PC-3 (cell line): ENCODE measurements at places on chromosomes 6 and 20. TPM values are rescaled to one million over a fixed set of nuclear protein-coding genes. Genes with fewer than 3 reads are reported as not detected.

The SIGLEC1 gene
- total RNA-seq: not detected in 2 replicates

The TMEM151B gene
- not detected in 2 replicates for total RNA-seq

The ZNF334 gene
- total RNA-seq: 0.52 and 0.58 TPM in 2 replicates

The ASIP gene
- total RNA-seq: not detected in 2 replicates

The TBXT gene
- not detected in 2 replicates for total RNA-seq

The PAK5 gene
- total RNA-seq: not detected in 2 replicates

The VGLL2 gene
- not detected in 2 replicates for total RNA-seq

The MMP24 gene
- total RNA-seq: 0.52 and 0.91 TPM in 2 replicates

The KIF16B gene
- 11.1 and 12.7 TPM in 2 replicates for total RNA-seq

The CCM2L gene
- total RNA-seq: not detected in 2 replicates

The CDH22 gene
- total RNA-seq: not detected in 2 replicates

DNA sequence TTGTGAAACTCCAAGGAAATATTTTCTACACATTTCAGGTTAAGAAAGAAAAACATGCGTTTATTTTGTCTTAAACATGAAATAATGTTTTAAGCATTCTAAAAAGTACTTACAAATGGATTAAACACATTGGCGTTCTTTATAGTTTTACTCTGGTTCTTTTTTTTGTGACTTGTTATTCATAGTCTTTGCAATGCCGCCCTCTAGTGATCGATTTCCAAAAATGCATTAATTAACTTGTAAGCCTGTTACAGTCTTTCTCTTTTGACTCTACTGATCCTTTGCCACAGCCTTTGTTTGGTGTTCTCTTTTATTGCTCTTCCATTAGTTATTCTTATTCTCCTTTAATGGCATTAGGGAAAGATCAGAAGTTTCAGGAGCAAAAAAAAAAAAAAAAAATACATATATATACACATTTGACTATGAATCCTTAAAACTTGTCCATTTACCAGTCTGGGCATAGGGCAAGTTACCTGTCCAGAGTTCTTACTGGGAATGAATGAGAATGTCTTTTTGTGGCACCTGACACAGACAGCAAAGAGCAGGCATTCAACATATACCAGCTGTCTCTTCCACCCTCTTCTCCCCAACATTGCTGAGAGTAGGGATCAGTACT, 59.9 kb downstream of the MACROD2 start:
- DNase-seq: peak; percentile 83

DNA sequence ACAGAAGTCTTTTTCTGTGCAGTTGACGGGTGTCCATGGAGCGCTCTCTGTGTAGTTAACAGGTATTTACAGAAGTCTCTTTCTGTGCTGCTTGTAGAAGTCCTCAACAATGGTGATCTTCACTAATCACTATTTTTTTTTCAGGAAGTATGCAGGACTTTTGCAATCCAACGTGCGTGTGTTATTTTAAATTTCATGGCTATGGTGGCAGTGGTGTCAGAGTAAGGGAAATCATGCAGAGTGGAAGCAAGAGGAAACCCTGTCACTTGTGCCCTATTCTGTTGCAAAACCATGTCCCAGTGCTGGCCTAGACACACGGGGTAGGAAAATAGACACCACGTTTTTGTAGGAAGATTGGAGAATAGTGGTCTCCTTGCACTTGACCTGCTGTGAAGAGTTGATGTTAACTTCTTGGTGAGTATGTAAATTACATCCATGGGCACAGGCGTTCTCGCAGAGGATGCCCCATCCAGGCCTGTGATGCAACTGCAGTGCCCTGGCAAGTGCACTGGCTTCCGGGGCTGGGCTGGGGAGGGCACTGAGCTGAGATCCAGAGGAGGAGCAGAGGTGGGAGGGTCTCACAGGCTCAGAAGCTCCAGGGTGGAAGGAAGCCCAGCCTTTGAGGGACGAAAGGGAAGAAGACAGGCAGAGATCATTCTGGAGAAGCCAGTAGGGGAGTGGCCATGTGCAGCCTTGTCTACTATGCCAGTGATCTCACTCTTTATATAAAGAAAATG, 146.5 kb downstream of the SYCP2 start:
- DNase-seq: no peak

- peak; percentile 22 for DNase-seq
These were observed 31.3 kb downstream of the MARCKS start for GRCh38 chr6:113888493-113888892.

GRCh38 chr6:118902726-118903125, 8.8 kb downstream of the ASF1A start:
- DNase-seq: no peak

DNA sequence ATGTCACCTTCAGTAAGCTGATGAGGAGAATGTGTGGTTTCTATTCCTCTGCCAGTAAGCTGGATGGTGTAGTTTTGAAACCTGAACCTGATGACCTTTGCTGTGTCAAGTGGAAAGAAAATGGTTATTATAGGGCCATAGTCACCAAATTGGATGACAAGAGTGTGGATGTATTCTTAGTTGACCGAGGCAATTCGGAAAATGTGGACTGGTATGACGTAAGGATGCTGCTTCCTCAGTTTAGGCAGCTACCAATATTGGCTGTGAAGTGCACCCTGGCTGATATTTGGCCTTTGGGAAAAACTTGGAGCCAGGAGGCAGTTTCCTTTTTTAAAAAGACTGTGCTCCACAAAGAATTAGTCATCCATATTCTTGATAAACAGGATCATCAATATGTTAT, 2.0 kb downstream of the TDRD6 start:
- no peak for DNase-seq

GRCh38 chr6:155630085-155630484, 174.4 kb upstream of the NOX3 start:
- DNase-seq: peak; percentile 59

DNA sequence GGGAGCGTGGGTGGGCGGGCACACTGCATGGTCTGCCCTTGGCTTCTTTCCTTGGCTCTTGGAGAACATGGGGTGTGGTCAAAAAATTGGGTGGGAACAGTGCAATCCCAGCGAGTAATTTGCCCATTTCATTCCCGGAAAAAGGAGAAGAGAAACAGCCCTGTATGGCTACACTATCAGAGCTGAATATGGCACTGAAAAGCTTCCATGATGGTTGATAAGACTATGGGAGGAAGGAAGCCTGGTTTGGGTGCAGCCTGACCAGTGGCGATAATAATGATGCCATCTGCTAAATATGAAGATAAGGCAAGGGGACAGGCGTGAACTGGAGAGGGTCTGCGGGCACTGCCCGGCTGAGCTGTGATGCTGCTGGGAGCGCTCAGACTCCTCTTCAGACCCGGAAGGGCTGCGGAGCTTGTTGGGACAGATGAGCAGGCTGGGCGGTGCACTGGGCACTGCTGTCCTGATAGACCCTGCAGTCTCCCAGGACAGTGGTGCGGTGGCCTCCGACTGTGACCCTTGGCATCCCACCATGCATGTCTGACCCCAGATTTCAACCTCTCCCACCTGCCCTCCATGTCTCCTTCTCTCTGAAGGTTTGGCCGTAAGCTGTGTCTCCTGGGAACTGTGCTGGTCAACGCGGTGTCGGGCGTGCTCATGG, 10.2 kb downstream of the SLC22A1 start:
- DNase-seq: no peak

- DNase-seq: peak; percentile 55
These were observed 72.9 kb downstream of the SGK1 start for GRCh38 chr6:134245041-134245440.

DNA sequence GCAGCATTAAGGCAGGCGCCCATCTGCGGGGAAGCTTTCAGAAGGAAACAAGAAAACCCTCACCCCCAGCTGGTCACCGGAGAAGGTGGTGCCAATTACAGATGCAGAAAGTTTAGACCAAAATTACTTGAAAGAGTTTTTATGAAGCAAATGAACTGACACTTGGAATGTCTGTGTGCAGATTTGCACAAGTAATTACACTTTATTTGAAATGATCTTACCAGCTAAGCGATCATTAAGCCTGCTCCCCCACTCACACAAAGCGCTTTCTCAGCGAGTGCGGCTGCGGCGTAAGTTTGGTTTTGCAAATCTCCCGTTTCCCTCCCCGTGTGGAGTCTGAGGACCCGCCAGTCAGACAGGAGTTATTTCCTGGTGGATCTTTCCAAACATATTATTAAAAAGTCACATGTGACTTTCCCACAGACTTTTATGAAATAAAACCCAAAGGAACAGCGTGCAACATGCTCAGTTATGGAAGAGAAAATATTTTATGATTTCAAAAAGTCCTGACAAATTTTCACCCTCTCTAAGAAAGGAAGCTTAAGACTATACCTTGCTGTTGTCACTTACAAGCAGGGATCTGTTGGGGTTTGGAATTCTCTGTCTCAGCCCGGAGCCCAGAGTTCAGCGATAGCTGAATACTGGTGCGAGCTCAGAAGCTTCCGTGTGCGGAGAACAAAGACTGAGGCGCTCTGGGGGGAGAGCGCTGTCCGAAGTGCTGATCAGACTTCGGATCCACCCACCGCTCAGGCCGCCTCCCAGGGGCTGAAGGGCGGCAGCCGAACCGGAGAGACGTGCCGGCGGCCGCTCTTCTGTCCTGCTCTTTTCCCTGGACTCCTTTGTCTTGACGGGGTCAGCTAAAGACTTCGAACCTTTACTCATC, 2.7 kb upstream of the MYT1 start:
- peak; percentile 29 for DNase-seq

GRCh38 chr20:35434085-35435005, 3.7 kb downstream of the GDF5 start:
- DNase-seq: no peak

GRCh38 chr20:46752728-46753127, 43.3 kb downstream of the SLC2A10 start:
- peak; percentile 82 for DNase-seq

DNA sequence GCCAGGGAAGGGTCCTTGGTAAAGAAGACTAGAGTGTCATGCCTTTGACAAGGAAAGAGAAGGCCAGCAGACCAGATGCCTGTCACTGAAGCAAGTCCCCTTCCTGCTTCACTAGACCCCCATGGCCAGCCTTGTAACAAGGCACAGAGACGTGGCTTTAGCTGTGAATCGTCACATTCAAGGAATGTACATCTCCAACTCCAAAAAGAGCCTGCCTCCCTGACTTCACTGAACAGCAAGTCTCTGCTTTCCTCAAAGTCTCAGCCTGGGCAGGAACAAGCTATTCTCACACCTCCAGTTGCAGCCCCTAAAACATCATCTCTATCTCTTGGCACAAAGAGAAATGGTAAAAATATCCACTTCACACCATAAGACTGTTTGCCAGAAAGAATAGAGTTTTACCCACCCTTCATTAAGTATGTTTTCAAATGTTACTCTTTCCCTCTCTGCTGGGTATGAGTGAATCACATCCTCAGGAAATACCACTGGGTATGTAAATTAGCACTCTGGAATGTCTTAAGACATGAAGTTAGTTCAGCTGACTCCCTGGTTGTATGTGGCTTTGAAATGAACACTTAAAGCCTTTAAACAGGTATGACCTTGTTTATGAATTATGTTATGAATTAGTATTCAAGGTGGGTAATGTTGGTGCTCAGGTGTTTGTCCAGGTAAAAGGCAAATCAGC, 46.4 kb upstream of the NT5E start:
- DNase-seq: peak; percentile 77

DNA sequence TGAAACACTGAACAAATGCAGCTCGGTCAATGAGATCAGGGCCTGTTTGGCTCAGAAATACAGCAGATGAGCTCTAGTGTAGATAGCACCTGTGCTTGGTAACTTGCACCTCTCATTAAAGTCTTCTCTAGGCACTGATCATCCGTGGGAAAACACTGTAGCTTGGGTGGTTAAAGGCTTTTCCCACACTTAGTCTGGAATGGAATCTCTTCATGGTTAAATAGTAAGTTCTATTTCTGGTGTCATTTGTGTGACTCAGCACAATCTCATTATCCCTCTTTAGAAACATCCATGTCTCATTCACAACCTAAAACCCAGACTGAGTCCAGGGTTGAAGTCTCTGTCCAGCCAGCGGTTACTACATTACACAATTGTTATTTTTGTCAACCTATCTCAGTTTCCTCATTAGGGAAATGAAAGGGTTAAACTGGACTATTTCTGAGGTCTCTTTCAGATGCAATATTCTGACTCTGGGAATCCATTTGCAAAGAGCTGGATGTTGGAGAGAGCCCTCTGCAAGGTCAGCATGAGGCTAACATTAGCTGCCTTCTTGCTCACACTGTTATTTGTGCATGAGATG, 125.0 kb downstream of the ZDHHC14 start:
- no peak for DNase-seq

DNA sequence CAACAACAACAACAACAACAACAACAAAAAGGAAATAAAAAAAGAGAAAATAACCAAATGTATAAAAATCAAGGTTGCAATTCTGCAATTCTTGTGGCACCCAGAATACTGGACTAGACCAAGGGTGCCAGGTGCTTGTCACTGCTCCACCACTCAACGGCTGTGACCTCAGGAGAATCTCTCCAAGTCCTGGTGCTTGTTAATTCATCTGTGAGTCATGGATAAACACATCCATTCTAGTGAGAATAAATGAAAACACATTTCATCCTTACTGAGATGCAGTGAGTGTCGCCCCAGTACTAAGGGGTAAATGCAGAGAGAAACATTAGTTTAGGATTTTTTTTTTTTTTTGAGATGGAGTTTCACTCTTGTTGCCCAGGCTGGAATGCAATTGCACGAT, 32.0 kb downstream of the HLA-C start:
- peak; percentile 22 for DNase-seq

GRCh38 chr6:142008781-142009180, 123.9 kb upstream of the GJE1 start:
- DNase-seq: no peak

DNA sequence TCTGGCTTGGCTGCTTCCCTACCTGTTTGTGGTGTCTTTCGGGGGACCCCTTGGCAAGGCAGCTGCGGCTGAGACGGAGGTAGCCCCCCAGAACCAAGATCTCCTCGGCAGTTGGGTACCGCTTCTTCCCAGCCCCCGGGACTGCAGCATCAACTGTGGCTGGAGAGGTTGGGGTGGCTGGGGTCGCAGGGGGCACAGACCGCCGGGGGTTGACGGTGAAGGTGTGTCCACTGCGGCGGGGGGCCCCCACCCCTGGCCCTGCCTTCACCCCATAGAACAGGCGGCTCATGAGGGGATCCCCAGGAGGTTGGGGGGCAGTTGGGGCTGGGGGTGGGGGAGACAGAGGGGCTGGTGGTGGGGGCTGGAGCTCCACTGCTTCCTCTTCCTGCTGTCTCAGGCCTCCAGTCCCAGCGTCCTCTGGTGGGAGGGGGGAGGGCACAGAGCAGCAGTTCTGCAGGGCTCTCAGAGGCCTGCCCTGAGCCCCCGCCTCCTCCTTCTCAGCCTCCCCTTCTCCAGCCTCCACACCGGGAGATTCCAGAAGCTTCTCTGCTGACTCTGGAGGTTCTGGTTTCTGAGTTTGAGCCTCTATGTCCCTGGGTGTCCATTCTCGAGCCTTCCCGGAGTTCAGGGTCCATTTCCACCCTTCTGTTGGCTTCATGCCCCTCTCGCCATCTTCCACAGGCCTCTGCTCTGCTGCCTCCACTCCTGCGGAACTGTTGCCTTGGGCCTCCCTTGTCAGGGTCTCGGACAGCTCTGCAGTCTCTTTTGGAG, 1.9 kb downstream of the PPP1R18 start:
- DNase-seq: no peak

- DNase-seq: no peak
These were observed 46.1 kb downstream of the HLA-F start for GRCh38 chr6:29769336-29769735.

DNA sequence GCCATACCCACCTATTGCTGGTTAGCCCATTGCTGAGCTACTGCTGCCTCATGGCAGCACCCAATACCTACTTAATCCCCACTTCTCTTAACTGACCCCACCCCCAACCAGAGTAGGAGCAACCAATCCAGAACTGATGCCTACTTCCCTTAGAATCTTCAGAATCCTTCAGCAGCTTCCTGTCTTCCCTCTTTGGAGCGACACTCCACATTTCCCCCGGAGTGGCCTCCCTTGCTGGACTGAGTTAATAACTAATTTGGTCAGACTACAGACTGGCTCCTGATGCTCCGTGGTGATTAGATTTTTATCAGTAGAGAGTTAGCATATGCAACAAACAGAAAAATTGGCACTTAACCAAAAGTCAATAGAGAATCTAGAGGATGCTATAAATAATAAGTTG, 51.2 kb upstream of the UBR2 start:
- no peak for DNase-seq
